ENCODE measurements at places on chromosomes 3 and 15.

- no peak for DNase-seq
Observed at GRCh38 chr3:138801792-138802191, 32.9 kb downstream of the PIK3CB start.

- DNase-seq: no peak
Observed at GRCh38 chr3:186042521-186043202, 66.2 kb downstream of the ETV5 start.

GRCh38 chr15:48367483-48367882 lies 36.3 kb downstream of the DUT start:
- no peak for DNase-seq

- DNase-seq: no peak
Observed at GRCh38 chr3:73094129-73094528, 32.7 kb downstream of the EBLN2 start.

- DNase-seq: no peak
Observed at GRCh38 chr3:66082679-66083078, 44.0 kb upstream of the MAGI1 start.

DNA sequence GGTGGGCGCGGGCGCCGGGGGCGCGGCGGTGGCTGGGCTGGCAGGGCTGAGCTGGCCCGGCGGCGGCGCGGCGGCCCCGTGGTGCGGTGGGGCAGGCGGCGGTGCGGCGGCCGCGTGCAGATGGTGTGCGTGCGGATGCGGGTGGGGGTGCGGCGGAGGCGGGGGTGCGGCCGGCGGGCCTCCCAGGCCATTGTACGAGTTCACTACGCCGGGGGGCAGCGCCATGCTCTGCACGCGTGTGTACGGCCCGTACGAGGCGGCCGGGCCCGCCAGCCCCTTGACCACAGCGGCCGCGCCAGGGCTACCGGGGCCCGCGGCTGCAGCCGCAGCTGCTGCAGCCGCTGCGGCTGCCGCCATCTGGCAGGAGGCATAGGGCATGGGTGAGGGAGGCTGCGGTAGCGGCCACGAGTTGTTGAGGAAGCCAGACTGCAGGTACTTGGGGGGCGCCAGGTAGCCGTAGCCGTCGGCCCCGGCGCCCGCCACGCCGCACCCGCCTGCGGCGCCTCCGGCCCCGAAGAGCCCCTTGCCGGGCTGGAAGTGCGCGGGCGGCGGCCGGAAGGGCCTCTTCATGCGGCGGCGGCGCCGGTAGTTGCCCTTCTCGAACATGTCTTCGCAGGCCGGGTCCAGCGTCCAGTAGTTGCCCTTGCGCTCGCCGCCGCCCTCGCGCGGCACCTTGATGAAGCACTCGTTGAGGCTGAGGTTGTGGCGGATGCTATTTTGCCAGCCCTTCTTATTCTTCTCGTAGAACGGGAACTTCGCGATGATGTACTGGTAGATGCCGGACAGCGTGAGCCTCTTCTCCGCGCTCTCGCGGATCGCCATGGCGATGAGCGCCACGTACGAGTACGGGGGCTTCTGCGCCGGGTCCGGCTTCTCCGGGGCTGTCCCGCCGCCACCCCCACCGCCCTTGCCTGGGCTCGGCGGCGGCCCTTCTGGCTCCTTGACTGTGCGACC lies 951 bp downstream of the FOXL2 start:
- DNase-seq: no peak

GRCh38 chr3:175233957-175234940 lies 375.1 kb downstream of the NAALADL2 start:
- no peak for DNase-seq

GRCh38 chr3:107212618-107213017 lies 164.6 kb upstream of the CCDC54 start:
- no peak for DNase-seq

DNA sequence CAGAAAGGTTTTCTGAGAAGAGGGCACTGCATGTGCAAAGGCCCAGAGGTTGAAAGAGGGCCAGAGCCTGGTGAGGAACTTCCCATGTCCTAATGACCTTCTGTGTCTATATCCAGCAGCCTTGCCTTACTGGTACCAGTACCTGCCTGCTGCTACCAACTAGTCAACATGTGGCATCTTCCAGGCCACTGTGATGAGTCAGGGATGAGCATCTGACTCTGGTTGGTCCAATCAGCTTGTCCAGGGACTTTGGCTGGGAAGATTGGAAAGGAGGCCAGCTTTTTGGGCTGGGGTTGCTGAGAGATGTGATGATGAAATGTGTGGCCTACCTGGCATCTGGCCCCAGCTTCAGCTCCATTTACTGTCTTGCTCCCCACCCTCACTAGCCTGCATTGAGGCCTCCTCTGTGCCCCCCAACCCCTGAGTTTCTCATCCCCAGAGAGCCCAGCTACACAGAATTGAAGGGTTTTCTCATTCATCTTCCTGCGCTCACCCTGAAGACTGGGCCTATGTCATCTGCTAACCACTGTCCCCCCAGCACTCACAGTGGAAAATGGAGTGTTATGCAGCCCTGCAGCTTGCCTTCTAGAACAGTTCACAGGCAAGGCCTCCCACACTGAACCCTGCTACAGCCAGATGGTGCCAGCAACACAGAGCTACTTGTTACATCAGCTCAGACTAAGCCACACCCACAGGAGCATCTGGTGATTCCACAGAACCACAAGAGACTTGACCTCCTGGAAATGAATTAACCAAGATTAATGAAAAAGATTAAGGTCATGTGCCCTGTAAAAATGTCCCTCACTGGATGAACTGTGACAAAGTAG lies 1.3 kb upstream of the TWF2 start:
- DNase-seq: peak; percentile 76

DNA sequence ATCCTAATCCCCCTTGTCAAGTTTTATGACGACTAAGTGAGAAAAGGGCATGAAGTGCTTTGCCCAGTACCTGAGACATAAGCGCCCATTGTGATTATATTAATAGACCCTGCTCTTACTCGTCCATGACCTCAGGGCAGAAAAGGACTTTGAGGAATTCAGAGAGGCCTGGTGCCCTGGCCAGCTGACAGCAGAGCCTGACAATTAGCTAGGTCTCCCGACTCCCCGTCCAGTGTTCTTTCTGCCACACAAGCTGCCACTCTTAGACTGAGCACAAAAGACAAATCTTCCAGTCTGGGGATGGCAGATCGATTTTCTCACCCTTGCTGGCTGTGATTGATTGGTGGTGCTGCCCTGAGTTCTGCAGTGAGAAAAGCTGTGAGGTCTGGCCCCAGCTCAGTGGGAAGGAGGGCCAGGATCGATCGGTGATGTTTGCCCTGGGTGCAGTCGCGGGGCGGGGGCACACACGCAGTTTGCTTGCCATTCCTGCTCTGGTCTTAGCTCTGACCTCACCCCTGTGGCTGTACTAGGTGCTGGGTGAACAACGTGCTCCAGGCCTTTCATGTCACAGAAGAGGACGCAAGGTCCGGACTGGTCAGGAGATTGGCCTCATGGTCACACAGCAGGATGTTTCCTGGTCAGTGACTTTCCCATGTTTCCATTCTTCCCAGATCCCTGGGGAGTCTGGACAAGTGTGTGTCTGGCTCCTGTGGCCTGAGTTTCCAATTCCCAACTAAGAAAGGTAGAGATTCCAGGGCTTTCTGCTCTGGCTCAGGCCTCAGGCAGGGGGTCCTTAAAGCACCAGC lies 67.4 kb upstream of the TLE3 start:
- DNase-seq: no peak

Measured in NCI-H446 (cell line).